ENCODE measurements at places on chromosomes 4 and X. TPM values are rescaled to one million over a fixed set of nuclear protein-coding genes. Genes with fewer than 3 reads are reported as not detected.

DNA sequence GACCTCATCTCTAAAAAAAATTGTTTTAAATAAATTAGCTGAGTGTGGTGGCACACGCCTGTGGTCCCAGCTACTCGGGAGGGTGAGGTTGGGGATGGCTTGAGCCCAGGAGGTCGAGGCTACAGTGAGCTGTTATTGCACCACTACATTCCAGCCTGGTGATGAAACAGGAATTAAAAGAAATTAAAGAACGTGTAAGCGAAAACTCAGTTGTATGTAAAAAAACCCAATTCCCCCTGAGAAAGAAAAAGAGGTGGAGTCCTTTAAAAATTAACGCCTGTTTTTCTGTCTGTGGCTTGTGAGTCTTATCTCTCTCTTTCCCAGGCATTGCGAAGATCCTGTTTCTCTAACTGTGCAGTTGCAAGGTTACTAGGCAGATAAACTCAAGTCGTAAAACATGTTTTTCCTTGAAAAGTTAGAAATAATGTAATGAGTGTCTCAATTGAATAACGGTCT, 22.1 kb downstream of the EPGN start:
- peak; percentile 66 for DNase-seq

GRCh38 chr4:6582889-6583490, 8.0 kb downstream of the MAN2B2 start:
- DNase-seq, result peak; percentile 20

- DNase-seq, result peak; percentile 47
Measured at GRCh38 chrX:56729152-56729850, at the start of gene NBDY. Gene NBDY, plus strand, starts transcription at chrX:56729243. Its CDS starts 111 bp downstream, at chrX:56729354.

- DNase-seq, result peak; percentile 95
Measured at GRCh38 chr4:128241425-128241913, 46.1 kb downstream of the PGRMC2 start.

- DNase-seq, result no peak
Measured at GRCh38 chr4:10003666-10004065, 17.6 kb downstream of the SLC2A9 start.

GRCh38 chr4:27181693-27182092, 321.1 kb downstream of the STIM2 start:
- no peak for DNase-seq

GRCh38 chr4:26342328-26343037, 21.7 kb downstream of the RBPJ start:
- DNase-seq, result peak; percentile 86

GJB1 gene
- not detected for total RNA-seq

PCSK1N gene
- not detected for total RNA-seq

All from fibroblast of villous mesenchyme (primary cell).